ENCODE measurements at places on chromosomes 16 and 17. TPM values are rescaled to one million over a fixed set of nuclear protein-coding genes. Genes with fewer than 3 reads are reported as not detected.

DNA sequence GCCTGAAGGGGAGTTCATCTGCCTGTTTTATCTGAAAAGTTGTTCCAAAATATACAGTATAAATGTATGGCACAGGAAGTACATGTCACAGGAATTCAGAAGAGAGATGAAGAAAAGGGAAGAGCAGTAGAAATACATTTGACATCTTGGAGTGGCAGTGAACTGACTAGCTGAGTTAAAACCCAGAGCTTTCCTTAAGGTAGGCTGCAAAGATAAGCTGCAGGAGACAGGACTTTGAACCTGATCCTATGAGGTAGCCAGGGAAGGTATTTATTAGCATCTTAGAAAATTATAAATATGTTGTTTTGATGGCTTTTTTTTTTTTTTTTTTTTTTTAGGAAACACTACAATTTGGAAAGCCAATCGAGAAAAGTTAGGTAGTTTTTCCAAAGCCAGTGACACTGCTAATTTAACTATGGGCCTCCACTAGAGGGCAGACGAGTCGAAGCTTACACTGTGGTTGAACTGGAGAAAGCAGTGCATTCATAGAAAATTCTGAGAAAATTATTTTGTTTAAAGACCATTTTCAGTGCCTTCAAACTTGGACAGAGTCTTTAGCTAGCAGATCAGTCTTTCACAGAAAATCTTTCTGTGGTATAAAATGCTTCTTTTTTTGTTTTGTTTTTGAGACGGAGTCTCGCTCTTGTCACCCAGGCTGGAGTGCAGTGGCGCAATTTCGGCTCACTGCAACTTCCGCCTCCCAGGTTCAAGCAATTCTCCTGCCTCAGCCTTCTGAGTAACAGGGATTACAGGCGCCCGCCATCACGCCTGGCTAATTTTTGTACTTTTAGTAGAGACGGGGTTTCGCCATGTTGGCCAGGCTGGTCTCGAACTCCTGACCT lies 122.3 kb downstream of the SSH2 start:
- peak; percentile 83 for DNase-seq

GRCh38 chr17:73795730-73796129 lies 151.5 kb upstream of the SDK2 start:
- no peak for DNase-seq

DNA sequence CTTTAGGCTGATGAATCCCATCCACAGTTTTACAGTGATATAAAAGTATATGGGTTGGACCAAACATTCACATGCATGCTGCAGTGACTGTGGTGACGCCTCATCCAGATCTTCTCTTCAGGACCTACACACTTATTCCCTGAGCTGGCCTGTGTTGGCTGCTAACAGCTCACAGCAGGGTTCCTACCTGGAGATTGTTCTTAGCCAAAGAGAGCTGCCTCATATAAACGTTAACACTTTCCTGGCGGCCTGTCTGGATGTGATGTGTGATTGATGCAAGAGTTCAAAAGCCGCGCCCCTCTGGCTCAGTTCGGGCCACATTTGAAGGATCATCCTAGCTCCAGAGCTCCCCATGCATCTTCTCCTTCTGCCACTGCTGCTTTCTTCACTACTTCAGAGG lies 93.0 kb upstream of the NETO2 start:
- DNase-seq = no peak

Gene PAQR4
- total RNA-seq = 59.7 TPM

GRCh38 chr17:57481910-57482391 lies 225.6 kb downstream of the MSI2 start:
- DNase-seq = no peak

All from OCI-LY7 (cell line).